ENCODE measurements at places on chromosomes 16 and 17.

GRCh38 chr17:77786740-77787505 is 171.6 kb upstream of the TNRC6C start:
- DNase-seq, result no peak

DNA sequence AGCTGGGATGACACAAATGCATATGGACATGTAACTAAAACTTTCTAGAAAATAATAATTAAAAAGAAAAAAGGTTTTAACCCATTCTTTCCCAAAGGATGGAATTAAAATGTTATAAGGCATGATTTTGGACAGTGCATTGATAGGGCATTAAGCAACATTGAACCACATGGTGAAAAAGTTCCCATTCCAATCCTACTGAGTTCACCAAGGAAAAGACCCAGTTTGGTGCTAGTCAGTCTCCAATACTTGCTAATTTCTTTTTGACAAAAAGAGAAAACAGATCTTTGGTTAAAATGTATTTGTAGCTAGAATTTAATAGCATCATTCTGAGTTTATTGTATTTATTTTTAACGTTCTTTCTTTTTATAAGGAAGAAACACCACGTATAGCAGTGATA is 28.1 kb downstream of the EMP2 start:
- no peak for DNase-seq

DNA sequence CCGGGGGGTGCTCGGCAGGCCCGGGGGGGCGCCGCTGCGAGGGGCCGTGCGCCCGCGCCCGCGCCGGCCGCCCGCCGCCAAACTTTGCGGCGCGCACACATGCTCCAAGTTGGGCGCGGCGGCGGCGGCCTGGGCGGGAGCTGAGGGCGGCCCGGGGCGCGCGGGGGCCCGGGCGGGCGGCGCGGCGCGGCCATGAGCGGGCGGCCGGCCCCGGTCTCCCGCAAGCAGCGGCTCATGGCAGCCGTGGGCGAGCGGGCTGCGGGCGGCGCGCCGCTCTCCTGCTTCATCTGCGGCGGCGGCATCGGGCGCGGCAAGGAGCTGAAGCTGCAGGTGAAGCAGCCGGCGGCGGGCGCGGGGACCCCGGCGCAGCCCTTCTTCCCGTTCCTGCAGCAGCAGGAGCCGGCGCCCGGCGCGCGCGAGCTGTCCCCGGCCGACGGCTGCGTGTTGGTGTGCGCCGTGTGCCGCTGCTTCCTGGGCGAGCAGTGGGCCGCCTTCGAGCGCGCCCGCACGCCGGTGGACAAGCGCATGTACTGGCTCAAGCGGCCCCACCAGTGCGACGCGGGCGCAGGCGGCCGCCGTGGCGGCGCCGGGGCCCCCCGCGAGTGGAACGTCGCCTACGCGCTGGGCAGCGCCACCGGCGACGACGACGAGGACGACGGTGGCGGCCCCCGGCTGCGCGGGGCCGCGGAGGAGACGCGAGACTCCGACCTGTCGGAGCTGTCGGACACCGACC is 57.2 kb upstream of the CIBAR2 start:
- no peak for DNase-seq

DNA sequence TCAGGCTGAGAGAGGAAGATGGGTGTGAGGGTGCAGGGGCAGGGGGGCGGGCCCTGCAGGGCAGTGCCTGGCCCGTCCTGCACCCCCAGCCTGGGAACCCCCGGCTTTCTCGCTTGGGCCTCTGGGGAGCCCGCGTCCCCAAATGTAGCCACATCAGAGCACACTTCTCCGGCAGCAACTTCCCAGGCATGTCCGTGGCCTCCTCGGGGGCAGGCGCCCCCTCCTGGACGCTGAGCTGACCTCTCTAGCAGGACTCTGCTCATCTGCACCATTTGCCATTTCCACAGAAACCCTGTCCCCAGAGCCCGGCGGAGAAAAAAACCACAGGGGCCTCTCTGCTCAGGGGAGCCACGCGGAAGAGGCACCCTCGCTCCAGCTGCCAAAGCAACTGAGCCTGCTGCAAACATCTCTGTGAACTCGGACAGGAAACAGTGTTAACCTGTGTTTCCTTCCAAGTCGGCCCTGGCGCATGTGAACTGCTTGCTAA is 63.4 kb downstream of the KLHDC4 start:
- no peak for DNase-seq

DNA sequence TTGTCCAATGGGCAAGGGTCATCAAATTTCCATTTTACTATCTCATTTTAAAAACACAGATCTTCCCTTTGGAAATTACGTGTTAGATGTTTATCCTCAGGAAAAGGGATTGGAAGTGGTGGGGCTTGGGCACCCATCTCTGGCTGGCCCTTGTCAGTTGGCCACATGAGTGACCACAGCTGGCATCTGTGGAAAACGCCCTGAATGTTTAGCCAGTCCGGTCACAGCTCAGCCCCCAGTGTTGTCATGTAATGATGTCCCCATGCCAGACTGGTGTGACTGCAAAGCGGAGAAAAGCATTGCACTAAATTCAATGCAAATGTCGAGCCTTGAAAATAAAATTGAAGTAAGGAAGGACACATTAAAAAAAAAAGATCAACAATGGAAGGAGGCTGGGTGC is 53.0 kb downstream of the TMC6 start:
- DNase-seq, result no peak

- no peak for DNase-seq
These were observed 16.2 kb downstream of the NCOR1 start for GRCh38 chr17:16199093-16199492.

GRCh38 chr17:59754552-59754951 is 47.1 kb downstream of the VMP1 start:
- peak; percentile 96 for DNase-seq

DNA sequence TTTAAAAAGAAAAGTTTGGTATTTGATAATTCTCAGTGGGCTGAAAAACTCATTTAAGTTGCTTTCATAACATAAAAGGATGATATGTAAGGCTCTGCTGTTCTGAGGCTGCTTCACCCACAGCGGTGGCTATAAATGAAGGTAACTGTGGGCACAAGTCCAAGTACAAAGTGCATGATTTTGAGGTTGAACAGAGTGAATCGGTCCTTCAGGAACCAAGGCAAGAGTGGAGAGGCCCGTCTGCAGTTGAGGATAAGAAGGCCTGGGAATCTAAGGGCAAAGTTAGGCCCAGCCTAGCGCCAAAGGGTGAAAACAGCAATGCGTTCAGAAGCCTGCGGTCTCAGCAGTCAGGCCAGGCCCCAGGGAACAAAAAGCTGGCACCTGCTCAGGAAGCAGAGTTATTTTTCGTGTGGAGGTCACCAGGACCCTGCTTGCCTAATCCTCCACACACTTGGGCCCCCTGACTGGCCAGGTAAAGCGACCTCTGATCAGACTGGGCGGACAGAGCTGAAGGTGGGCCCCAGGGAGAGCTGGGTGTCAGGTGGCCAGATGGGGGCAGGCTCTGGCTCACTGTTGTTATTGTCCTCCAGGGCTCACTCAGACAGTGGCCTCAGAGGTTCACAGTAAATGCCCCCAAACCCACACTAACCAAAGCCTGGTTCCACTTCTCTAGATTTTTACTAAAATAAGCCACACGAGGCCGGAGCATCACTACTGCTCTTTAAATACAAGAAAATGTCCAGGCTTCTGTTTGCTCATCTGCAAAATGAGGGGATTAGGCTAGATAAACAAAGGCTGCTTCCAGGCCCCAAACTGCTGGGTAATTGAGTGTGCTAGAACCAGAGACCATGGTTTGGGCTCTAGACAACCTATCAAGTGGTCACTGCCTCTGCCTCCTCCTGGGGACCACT is 46.5 kb downstream of the TEX2 start:
- DNase-seq, result no peak

- DNase-seq, result no peak
These were observed 68.3 kb upstream of the ENDOV start for GRCh38 chr17:80346498-80347275.

DNA sequence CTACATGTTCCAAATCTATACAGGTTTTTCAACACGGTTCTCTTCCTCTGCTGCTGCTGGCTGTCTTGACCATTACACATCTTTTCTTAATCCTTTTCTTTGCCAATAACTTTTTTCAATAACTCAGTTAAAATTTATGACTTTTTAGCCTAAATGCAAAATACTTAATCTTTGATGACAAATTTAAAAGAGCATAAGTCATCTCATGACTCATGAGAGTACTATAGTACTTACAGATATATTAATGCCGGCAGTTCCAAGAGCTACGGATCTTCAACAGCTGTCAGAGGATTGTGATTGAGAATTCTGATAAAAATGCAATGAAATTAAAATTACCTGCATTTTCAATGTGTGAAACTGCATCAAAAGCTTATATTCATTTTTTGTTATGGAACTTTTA is 105.5 kb downstream of the KPNA2 start:
- no peak for DNase-seq

- DNase-seq, result no peak
These were observed 454.8 kb upstream of the SOX9 start for GRCh38 chr17:71666047-71666446.

DNA sequence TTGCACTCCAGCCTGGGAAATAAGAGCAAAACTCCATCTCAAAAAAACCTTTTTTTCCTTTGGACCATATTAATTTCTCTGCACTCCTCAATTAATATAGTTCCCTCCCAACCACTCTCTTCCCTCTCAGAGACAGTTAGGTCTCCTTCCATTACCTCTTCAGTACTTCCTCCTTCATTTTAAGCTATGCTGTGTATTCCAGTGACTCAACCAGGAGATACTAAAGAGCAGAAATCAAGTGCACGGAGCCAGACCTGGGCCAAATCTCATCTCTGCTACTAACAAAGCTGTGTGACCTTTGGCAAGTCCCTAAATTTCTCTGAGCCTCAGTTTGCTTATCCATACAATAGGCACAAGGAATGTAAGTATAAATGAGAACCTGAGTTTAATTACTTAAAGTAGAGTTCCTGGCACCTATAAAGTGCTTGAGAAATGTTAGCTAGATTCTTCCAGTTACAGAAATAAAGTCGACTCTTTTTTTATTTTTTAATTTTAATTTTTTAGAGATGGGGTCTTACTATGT is 8.5 kb downstream of the PECAM1 start:
- DNase-seq, result no peak

- DNase-seq, result peak; percentile 44
These were observed 15.0 kb downstream of the SMIM36 start for GRCh38 chr17:55496094-55496881.

DNA sequence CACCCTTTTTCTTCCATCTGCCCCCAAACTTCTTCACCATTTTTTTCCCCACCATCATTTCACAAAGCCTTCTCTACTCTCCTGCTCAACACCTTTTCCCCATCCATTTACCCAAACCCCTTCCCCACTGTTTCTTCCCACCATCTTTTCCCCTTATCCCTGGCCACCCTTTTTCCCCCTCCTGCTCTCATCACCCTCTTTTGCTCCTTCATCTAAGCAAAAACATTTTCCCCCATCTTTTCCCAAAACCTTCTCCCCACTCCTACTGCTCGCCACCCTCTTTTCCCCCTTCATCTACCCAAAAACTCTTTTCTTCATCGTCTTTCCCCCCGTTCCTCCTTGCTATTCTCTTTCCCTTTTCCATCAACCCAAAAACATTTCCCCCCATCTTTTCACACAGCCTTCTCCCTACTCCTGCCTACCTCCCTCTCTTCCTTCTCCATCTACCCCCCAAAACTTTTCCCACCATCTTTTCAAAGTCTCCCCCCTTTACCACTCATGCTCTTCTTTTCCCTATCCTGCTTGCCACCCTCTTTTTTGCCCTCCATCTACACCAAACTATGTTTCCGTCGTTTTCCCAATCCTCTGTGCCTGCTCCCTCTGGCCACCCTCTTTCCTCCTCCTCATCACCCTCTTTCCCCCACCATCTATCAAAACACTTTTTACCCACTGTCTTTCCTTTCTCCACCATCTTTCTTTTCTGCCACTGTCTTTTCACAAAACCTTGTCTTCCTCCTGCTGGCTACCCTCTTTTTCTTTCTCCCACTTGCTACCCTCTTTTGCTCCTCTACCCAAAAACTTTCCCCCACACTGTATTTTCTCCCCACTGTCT is 205.8 kb upstream of the WSB1 start:
- DNase-seq, result no peak

- DNase-seq, result no peak
These were observed 12.5 kb downstream of the TIMM22 start for GRCh38 chr17:1009229-1010085.

GRCh38 chr17:36851250-36851649 is 86.0 kb upstream of the LHX1 start:
- no peak for DNase-seq

- DNase-seq, result no peak
These were observed 714 bp downstream of the ACSF3 start for GRCh38 chr16:89094252-89094879.

DNA sequence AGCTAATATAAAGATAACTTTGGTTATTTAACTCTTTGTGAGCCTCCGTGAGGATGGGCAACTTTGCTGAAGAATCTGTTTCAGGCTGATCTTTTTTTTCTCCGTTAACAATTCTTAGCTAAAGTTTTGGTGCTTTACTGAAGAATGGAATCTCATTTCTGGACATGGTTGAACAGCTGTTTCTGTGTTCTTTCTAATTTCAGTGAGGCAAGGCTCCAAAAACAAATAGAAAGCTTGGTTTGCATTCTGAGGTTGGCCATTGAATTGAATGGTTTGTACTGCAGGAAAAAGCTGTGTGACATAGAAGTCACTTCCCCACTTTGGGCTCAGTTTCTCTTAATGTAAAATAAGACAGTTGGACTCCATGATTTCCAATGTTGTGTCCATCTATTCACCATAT is 22.3 kb upstream of the HLF start:
- DNase-seq, result no peak

GRCh38 chr16:69942627-69943170 is 8.4 kb upstream of the CLEC18A start:
- no peak for DNase-seq

GRCh38 chr16:53636978-53637377 is 66.7 kb downstream of the RPGRIP1L start:
- no peak for DNase-seq

GRCh38 chr16:85286066-85286831 is 174.0 kb upstream of the CIBAR2 start:
- DNase-seq, result peak; percentile 47

Measured in skeletal muscle cell (primary cell).